GM04503 (cell line): ENCODE measurements at places on chromosomes 16 and 17.

- DNase-seq, result peak; percentile 85
These were observed 46.1 kb downstream of the NXN start for GRCh38 chr17:933312-934073.

GRCh38 chr16:1678500-1679098 lies 520 bp downstream of the JPT2 start:
- no peak for DNase-seq

DNA sequence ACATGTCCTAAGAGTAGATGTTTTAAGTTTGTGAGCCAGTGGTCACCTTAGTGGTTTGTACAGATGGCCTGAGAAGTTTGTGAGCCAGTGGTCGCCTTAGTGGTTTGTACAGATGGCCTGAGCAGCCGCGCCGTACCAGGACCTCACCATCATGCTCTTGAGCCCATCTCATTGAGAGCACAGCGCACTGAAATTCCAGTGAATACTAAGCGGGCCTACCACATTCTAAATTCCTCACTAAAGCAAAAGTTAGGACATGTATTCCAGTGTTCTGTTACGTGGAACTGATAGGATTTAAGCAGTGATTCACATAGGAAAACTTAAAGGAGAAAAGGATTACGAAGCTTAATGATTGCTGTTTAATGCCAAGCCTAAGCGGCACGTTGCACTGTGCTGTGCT lies 3.9 kb downstream of the USP10 start:
- no peak for DNase-seq

DNA sequence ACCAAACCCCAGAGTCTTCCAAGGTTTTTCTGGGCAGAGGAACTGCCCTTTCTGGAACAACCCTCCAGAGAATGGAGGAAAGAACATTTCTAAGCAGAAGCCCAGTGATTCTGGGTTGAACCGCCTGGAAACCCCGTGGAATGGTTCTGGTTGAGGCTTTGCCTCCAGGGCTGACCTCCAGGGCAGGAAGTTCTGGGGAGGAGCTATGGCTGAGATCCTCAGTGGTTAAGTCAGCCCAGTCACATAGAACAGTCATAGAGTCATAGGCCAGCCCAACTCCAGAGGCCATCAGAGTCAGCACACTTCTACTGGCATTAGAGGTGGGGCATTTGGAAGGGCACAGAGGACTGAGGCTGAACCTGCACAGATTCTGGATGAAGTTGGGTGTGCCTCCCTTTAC lies 65.9 kb downstream of the SPACA3 start:
- no peak for DNase-seq

- no peak for DNase-seq
These were observed 128.1 kb upstream of the CCL2 start for GRCh38 chr17:34126965-34127364.

GRCh38 chr16:83856792-83857191 lies 42.1 kb upstream of the MLYCD start:
- DNase-seq, result no peak

DNA sequence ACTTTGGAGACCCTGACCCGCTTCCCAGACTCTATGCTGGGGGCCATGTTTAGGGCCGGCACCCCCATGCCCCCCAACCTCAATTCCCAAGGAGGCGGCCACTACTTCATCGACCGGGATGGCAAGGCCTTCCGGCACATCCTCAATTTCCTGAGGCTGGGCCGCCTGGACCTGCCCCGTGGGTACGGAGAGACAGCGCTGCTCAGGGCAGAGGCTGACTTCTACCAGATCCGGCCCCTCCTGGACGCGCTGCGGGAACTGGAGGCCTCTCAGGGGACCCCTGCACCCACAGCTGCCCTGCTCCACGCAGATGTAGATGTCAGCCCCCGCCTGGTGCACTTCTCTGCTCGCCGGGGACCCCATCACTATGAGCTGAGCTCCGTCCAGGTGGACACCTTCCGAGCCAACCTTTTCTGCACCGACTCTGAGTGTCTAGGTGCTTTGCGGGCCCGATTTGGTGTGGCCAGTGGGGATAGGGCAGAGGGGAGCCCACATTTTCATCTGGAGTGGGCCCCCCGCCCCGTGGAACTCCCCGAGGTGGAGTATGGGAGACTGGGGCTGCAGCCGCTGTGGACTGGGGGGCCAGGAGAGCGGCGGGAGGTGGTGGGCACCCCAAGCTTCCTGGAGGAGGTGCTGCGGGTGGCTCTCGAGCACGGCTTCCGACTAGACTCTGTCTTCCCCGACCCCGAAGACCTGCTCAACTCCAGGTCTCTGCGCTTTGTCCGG lies 1.1 kb downstream of the KCTD11 start:
- no peak for DNase-seq

- no peak for DNase-seq
These were observed 24.4 kb downstream of the RAB11FIP4 start for GRCh38 chr17:31415640-31416502.

DNA sequence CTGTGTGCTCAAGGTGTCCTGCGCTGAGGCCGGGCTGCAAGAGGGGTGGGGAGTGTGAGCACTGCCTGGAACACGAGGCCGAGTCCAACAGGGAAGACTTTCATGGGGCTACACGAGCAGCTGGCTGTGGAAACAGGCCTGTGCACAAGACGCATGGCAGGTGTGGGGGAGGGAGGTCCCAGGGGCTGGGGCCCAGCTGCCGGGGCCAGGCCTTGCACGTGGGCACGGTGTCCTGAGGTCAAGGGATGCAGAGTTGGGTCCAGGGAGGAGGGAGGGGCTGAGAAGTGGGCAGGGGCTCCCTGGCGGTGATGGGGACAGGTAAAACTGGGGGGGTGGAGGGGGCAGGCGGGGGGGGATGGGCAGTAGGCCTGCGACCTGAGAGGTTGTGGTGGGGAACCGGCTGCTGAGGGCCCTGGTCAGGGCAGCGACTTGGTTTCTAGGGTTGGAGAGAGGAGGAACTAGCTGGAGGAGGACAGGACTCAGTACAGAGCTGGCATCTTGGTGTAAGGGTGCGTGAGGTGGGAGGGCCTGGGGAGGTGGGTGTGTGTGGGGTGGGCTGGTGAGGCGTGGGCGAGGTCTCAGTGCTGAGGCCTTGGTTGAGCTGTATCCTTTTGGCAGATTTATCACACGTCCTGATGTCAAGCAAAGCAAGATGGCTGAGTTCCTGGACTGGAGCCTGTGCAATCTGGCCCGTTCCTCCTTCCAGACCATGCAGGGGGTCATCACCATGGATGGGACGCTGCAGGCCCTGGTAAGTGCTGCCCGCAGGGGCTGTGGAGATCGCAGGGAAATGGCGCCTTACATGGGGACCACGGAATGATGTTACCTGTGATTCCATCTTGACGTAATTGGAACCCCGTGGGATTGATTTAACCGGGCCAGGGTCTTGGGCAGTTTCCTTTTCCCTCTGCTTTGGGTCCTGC lies 29.4 kb downstream of the TBCD start:
- DNase-seq, result no peak

DNA sequence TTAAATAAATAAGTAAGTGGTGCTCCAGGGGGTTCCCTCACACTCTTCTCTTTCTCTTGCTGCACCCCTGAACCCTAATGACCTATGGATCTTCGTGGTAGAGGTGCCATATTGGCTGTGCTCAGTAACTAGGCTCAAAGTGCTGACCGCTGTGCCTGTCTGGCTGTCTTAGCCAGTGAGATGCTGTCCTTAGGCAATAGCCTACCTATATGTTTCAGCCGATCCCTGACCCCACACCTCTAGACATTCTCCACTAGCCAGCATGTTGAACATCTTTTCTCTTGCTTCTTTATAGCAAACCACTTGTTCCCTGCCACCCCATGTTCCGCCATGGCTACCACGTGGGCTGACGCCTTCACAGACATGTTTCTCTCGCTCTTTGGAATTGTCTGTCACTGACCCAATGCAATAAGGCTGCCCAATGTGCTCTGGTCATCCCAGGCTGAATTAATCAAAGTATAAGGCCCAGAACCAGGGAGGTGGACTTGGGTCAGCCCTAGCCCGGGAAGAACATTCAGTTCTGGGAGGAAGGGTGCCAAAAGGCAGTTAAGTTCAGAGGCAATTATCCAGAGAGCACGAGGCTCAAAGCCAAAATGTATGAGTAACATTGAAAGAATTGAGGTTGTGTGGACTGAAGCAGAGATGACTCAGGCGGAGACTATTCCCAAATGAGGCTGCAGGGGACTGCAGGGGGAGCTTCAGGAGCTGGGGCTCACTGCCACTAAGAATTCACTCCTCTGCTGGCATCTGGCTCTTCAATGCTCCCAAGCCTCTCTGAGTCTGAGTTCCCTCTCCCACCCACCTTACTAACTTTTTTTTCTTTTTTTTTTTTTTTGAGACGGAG lies 28.7 kb upstream of the TNRC6A start:
- DNase-seq, result peak; percentile 97

DNA sequence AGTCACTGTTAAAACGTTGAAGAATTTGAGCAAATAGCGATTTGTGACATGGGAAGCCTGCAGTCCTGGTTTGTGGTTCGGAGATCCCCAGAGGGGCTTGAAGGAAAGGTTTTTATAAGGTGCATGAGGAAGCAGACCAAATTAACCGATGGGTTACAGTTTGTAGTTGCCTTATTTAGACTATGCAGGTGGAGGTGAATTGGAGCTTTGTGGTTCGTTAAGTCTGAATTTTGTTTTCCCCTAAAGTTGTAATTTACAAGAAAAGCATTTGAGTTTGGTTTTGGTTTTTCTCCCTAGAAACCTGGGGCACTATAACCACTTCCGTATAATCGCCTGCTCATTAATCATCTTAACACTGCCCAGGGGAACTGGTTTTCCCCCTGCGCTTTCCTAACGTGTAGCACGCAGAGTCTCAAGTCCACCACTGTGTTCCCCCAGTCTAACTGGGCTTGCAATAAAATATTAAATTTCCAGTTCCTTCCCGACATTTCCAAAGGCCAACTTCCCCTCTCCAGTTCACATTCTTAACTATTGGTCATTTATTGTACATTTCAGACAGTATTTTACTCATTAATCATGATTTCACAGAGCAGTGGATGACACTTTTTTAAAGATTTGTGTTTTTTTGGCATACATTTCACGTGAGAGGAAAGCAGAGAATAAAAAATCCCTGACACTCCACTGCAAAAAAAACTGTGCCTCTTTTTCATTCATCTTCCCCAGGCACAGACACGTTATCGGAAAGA lies 932 bp downstream of the ZNF267 start:
- no peak for DNase-seq

- no peak for DNase-seq
These were observed 23.6 kb downstream of the MILR1 start for GRCh38 chr17:64472564-64472963.

DNA sequence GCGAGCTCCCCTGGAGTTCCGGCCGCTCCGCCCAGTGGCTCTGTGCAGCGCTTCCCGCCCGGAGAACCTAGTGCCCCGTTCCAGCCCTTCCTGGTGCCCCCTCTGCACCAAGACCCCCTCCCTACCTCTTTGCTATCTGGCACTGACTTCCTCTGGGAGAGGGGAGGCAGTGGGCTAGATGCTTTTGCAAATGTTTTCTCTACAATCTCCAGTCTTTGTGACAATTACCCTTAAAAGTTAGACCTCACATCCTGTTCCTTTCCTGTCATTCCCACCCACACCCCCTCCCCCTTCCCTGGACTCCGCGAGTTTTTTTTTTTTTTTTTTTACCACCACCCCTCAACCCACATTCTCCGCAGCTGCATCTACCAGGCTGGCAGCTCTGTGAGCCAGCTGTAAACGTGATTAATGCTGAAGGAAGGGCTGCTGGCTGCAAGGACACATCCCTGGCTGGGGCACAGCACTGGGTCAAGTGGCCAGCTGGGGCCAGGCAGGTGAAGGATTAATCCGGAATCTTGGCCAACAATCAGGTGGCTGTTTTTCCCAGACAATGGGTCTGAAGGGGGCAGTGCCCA lies 101.5 kb downstream of the MGAT5B start:
- no peak for DNase-seq

- no peak for DNase-seq
These were observed 878 bp upstream of the RNF157 start for GRCh38 chr17:76241204-76241538.

GRCh38 chr17:49567871-49568694 lies 7.6 kb upstream of the NXPH3 start:
- no peak for DNase-seq

- DNase-seq, result no peak
These were observed 8.8 kb upstream of the DNASE1 start for GRCh38 chr16:3645504-3646347.

DNA sequence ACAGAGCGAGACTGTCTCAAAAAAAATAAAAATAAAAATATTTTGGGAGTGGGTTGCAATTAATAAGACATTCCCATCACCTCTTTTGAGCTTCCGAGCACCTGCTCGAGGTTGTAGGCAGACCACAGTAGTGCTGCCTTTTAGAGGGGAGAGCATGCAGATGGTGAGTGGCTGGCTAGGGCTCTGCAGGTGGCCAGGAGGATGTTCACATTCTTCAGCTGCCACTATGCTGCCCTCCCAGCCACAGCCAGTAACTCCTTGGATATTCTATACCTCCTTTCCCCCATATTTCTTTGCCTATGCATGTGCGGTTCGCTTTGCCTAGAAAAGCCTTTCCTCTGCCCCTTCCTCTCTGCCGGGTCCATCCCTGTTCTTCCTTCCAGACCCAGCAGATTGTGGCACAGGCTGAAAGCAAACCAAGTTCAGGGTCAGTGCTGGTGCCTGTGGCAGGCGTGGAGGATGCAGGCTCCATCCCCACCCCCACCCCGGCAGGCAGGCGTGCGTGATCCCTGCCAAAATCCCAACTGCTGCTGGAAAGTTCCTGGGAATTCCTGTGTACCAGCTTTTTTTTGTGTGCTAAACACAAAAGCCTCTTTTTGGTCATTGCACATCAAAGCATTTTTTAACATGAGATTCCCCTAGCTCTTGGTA lies 33.8 kb upstream of the CMIP start:
- no peak for DNase-seq

- DNase-seq, result no peak
These were observed 27.8 kb downstream of the CCL4 start for GRCh38 chr17:36131421-36131820.

DNA sequence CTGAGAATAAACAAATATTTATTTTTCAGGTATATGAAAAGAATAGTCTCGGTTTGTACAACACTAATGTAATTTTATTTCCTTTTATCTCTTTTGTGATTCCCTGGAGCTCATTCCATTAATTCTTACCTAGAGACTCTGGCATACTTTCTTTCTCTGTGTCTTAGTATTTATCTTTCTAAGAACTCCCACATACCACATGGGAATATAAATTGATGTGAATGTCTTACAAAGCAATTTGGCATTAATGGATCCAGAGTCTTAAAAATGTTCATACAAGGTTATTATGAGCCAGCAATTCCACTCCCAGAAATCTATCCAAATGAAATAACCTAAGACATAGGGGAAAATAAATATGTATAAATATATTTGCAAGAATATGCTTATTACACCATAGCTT lies 202.7 kb downstream of the CDH11 start:
- DNase-seq, result no peak

- no peak for DNase-seq
These were observed 46.4 kb upstream of the PIK3R6 start for GRCh38 chr17:8913879-8914278.
